ENCODE measurements at places on chromosomes 5 and 9.

GRCh38 chr5:67199859-67200258, 3.3 kb upstream of the CD180 start:
- DNase-seq, result no peak

DNA sequence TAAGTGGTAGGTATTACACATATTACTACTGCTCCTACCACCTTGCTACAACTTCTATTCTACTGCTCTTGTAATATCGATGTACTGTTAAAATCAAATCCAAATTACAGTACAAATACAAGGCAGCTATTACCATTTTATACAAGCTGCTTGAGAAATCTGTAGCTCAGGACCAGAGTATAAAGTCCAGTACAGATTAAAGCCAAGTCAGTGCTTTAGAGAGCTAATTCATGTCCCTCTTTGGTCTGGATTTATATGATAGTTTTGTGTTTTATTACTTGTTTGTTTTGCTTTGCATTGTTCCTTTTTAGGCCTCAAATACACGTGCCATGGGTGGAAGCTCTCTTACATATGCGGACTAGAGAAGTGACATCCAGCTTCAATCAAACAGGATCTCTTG, 75.8 kb downstream of the DPYSL3 start:
- no peak for DNase-seq

DNA sequence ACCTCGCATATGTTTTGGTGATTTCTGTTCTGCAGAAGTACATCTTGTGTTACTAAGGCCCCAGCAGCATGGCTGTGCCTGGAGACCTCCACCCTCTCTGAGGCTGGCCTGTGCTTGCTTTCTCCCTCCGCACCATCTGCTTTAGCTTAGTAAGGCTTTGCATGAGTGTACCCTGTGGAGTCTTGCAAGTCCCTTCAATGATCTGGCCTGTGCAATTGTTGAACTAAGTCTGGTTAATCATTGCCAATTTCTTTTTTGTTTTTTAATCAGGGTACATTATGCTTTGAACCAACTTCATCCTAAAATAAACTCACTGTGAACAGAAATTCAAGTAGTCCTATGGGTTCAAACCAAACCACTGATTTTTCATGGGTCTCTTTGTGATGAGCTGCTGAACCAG, 32.3 kb downstream of the ACOT12 start:
- DNase-seq, result no peak

GRCh38 chr9:131997779-131998178, 81.9 kb downstream of the MED27 start:
- no peak for DNase-seq

- DNase-seq, result no peak
These were observed 76.1 kb downstream of the MAMDC2 start for GRCh38 chr9:70119786-70120185.

DNA sequence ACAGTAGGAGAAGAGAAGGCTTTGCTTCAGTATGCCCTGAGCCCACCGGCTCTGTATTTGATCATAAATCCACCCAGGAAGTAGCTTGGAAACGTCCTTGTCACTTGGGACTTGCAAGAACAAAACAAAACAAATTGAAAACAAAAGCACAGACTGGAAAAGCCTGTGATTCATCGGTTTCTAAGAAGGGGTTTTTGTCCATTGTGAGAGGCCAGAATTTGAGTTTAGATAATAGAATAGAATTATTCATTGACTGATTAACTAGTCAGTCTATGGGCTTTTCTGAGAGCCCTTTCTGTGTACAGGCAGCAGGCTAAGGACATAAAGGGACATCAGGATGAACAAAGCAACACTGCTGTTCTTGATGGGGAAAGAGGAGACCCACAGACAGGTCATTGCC, 424.8 kb downstream of the IRX1 start:
- DNase-seq, result no peak

DNA sequence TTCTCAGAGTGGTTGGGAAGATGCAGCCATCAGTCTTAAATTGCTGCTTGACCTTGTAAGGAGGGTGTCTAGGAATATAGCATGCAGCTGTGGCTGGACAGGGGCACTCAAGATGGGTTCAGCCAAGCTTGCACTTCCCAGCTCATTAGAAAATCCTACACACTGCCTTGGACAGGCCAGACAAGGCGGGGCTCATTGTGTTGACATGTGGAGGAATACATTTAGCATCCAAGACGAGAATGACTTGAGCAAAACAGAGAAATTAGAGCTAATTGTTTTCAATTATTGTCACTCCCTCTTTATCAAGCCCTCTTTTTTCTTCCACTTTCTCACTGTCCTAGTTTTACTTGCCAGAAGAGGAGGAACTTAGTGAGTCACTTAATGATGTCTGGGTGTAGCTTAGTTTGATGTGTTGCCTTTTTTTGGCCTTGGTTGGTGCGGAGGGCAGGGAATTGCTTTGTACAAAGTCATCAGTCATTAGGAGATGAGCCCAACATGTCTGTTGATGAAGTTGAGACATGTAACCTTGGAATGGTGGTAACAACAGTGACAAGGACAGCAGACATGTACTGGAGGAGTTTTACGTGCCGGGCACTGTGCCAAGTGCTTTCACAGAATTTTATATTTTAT, 1219.3 kb upstream of the WWC1 start:
- DNase-seq, result no peak

DNA sequence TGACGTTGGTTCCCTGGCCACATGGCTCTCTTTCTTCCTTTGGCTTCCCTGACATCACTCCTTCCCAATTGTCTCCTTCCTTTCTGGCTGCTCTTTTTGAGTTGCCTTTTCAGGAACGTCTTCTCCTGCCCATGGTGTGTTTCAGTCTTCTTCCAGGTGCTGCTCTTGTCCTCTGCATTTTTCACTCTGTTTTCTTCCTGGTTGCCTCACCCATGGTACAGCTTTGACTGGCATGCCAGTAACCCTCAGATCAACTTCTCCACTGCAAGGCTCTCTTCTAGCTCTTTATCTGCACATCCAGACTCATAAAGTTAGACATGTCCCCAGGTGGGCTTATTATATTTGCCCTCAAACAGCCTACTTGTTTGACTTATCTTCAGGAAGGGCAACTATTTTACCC, 91.0 kb upstream of the ANKH start:
- DNase-seq, result no peak

DNA sequence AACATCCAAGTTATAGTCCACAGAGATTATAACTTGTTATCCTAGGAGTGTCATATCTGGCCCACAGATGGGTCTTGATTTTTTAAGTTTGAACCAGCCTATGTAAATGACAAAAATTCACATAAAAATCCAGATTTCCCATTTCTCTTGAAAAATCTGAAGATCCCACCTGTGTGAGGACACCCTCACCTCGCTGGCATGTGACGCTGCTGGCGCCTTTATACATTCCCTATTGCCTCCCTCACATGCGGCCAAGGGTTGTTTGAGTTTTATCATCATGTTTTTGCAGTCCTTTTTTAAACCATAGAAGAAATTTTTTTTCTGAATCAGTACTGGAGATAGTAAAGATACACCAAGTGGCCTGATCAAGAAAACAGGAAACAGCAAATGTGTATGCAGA, 25.9 kb upstream of the PPP1R2B start:
- no peak for DNase-seq

GRCh38 chr5:78063495-78063894, 231.0 kb downstream of the AP3B1 start:
- DNase-seq, result no peak

- DNase-seq, result peak; percentile 92
These were observed 97.4 kb downstream of the OSTF1 start for GRCh38 chr9:75185585-75186170.

GRCh38 chr5:72325566-72326305, 5.6 kb downstream of the PTCD2 start:
- no peak for DNase-seq

DNA sequence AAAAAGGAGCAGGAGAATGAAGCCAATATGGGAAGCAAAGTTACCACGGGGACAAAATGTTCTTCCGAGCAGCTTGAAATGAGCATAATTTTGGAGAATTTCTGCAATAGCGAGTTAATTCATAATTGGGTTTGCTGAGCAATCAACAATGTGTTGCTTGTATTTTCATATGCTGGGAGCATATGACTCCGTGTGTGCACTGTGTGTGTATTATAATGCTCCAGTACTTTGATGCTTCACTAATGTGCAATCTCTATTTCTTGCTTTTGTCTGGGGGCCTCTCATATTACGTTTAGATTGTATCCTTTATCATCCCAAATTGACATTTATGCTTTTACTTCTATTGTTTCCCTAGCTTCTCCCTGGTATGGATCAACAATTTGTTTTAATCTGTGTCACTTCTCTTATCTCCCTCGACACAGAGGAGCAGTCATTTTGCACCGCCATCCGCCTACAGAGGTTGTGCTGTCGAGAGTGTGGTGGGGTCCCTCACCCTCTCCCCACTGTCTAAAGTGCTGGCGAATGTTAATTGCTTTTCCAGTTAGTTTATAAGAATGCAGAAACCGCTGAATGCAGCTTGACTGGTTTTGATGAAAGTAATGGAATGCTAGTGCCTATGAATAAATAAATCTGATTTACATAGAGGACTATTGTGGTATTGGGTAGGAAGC, 372.5 kb upstream of the WWC1 start:
- no peak for DNase-seq

- DNase-seq, result no peak
These were observed 174.7 kb downstream of the GAS1 start for GRCh38 chr9:86772635-86772993.

Measured in Kasumi-1 (cell line).